ENCODE measurements at places on chromosomes 13 and 19.

- DNase-seq, result no peak
Measured at GRCh38 chr13:23715092-23715761, 145.0 kb downstream of the TNFRSF19 start.

- DNase-seq, result peak; percentile 72
Measured at GRCh38 chr13:104015646-104016396, 949.6 kb upstream of the SLC10A2 start.

DNA sequence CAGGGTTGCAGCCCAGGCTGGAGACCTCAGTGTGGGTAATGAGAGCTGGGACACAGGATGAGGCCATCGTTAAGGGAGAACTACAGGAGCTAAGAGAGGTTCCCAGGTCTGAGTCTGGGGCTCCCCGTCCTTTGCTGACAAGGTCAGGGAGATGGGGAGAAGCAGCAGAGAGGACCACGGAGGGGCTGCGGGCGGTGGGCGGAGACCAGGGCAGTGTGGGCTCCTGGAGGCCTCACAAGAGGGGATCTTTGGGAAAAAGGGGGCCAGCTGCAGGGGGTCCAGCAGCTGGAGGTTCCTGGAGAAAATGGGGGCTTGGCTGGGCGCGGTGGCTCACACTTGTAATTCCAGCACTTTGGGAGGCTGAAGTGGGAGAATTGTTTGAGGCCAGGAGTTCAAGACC is 16.0 kb downstream of the RFX1 start:
- no peak for DNase-seq

GRCh38 chr19:31517224-31518180 is 168.3 kb upstream of the TSHZ3 start:
- DNase-seq, result no peak

DNA sequence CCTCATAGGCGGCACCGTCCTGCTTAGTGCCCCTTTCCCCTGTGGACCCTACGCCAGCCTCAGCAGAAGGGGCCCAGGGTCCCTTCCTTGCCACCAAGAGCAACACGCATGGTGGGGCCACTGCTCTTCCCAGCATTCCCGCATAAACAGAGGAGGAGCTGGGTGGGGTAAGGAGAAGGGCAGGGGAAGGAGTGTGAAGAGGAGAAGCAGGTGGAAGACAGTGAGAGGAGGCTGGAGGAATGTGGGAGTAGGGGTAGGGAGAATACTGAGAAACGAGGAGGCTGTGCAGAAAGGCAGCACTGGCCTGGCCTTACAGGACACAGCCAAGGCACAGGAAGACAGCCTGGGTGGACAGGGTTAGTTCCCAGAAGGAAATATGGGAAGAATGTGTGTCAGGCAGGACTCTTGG is 43.9 kb downstream of the ZNF331 start:
- DNase-seq, result no peak

DNA sequence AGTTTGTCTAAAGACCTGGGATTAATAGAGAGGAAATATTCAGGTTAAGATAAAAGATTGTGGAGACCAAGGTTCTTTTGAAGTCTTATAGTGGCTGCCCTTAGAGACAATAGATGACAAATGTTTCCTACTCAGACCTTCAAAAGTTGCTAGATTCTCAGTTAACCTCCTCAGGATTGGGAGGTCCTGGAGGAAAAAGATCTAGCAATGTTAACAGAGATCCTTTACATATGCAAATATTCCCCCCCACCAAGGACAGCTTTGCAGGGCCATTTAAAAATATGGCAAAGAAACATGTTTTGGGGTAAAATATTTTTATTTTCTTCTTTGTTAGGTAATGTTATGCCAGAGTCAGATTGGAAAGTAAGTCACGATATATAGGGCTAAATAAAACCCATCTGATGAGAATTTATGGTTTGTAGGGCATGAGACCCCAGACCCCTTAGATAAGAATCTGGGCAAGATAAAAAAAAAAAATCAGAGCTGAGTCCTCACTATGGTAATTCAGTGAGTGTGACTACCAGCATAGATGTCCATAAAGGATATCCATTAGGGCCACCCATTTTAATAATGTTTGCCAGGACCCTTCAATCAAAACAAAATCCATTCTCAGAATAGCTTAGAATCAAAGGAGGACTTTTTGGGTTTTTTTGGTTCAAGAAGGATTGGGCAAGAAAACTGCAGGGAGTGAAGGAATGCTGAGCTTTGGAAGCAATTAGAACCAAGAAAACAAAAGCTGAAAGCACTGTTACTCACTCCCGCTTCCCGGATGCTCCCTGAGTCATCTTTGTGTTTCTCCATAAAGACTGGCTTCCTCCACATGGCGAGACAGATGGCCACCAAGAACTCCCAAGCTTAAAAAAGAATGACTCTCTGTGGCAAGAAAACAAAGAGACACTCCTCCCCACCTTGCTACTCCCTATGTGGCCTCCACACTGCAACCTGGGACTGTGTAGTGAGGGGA is 28.2 kb downstream of the VSTM1 start:
- peak; percentile 68 for DNase-seq

DNA sequence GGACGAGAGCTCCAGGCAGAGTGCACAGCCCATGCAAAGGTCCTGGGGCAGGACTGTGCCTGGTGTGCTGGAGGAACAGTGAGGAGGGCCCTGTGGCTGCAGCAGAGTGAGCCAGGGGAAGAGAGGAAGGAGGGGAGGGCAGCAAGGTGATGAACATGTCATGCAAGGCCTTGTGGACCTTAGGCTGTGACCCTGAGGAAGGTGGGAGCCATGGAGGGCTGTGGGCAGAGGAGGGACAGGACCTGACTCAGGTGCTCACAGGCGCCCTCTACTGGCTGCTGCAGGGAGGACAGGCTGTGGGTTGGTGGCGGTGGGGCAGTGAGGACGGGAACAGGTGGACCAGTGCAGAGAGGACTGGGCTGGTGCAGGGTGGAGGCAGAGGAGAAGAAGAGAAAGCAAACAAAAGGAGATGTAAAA is 170.3 kb downstream of the PTPRS start:
- DNase-seq, result no peak

DNA sequence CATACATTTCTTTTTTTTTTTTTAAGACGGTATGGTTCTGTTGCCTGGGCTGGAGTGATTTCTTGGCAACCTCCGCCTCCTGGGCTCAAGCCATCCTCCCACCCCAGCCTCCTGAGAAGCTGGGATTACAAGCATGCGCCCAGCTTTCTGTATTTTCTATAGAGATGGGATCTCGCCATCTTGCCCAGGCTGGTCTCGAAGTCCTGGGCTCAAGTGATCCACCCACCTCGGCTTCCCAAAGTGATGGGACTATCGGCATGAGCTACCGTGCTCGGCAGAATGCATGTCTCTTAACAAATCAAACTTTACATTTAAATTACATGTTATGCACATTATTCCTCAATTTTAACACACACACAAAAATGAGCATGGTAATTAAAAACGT is 1.2 kb downstream of the NDUFA13 start:
- no peak for DNase-seq

DNA sequence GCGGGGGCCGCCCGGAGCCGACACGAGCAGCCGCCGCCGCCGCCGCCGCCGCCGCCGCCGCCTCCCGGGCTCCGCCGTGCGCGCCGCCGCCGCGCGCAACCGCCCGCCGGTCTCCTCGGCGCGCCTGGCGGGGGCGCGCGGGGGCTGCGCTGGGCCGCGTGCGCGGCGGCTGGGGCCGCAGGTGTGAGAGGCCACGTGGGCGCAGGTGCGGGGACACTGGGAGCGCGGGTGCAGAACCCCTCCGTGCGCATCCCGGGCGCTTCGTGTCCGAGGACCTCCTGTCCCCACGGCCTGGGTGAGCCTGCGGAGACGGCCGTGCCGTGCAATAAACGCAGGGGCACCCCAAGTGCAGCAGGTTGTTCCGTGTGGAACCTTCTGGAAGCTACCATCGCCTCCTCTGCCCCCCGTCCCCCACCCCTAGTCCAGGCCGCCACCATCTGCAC is at the start of gene LINGO3:
TSS of gene LINGO3 (minus strand) at position 41 of the 443 bp plus-strand sequence. CDS start 16,378 bp downstream, outside the sequence.
- DNase-seq, result no peak

GRCh38 chr13:98524793-98525192 is 52.1 kb downstream of the STK24 start:
- DNase-seq, result no peak

- peak; percentile 55 for DNase-seq
Measured at GRCh38 chr13:98571955-98572662, 4.8 kb downstream of the STK24 start.

GRCh38 chr13:32098272-32098671 is 66.7 kb downstream of the FRY start:
- DNase-seq, result no peak

DNA sequence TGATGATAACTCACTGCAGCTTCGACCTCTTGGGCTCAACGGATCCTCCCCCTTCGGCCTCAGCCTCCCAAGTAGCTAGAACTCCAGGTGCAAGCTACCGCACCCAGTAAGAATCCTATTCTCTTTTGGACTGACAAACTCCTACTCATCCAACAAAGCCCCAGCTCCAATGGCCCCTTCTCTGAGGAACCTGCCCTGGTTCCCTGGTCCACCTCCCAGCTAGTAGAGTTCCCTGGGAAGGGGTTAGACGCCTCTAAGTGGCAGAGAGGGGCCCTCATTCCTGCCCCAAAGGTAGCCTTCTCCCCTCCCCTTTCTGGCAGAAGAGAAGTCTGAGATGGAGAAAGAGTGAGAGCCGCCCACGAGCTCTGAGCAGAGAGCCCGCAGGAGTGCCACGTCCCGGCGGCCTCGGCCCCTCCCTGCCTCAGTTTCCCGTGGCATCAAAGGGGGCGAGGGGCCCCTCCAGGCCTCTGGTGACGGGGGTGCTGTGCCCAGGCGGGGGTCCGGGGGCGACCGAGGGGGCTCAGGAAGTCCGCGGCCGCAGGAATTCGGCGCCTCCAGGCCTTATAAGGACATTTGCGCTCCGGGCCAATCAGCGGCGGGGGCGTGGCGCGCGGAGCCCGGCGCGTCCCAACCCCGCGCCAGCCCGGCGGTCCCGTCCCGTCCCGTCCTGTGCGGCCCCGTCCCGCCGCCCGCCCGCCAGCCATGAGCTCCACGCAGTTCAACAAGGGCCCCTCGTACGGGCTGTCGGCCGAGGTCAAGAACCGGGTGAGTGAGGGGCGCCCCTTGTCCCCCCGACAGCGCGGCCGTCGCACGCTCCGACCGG is at the start of gene CNN2:
TSS of gene CNN2 (plus strand) at position 649 of the 823 bp plus-strand sequence. CDS start at position 703, 54 bp downstream.
- peak; percentile 80 for DNase-seq

- no peak for DNase-seq
Measured at GRCh38 chr13:93660391-93661063, 433.9 kb downstream of the GPC6 start.
